ENCODE measurements at places on chromosomes 13 and 19.
A peak's percentile ranks its signal among the peaks of the same experiment; 100 is the strongest.

GRCh38 chr19:1521636-1522035, 2.2 kb upstream of the PLK5 start:
- DNase-seq = no peak

DNA sequence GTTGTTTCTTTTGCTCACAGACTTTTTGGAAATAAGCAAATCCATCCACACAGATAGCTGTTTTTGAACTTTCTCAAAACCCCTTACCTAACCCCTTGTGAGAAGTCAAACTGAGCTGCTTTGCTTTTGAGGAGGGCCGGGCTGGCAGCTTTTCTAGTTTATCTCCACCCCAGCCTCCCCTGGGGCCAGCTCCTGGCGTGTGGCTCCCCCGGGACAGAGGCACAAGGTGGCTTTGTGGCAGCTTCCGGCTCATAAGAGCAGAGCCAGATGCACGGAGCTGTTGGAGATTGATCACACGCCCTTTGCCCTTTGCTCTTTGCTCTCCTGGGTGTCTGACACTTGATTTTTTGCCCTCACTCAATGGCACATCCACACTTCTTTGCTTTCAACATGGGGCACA, 24.9 kb upstream of the RNF113B start:
- no peak for DNase-seq

DNA sequence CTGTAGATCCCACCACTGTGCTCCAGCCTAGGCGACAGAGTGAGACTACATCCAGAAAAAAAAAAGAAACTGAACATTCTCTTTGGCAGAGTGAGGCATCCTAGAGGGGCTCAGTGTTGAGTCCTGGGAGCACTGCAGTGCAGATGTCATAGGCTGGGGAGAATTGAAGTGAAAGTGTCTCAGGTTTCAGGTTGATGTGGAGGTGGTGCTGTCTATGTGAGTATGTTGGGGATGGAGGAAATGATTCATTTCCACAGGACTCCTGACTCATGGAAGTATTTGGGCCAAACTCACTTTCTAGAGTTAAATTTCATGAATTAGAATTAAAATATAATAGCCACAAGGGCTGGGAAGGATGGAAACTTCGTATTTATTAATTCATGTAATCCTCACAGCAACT, 134.4 kb upstream of the TSC22D1 start:
- DNase-seq = peak; percentile 33

DNA sequence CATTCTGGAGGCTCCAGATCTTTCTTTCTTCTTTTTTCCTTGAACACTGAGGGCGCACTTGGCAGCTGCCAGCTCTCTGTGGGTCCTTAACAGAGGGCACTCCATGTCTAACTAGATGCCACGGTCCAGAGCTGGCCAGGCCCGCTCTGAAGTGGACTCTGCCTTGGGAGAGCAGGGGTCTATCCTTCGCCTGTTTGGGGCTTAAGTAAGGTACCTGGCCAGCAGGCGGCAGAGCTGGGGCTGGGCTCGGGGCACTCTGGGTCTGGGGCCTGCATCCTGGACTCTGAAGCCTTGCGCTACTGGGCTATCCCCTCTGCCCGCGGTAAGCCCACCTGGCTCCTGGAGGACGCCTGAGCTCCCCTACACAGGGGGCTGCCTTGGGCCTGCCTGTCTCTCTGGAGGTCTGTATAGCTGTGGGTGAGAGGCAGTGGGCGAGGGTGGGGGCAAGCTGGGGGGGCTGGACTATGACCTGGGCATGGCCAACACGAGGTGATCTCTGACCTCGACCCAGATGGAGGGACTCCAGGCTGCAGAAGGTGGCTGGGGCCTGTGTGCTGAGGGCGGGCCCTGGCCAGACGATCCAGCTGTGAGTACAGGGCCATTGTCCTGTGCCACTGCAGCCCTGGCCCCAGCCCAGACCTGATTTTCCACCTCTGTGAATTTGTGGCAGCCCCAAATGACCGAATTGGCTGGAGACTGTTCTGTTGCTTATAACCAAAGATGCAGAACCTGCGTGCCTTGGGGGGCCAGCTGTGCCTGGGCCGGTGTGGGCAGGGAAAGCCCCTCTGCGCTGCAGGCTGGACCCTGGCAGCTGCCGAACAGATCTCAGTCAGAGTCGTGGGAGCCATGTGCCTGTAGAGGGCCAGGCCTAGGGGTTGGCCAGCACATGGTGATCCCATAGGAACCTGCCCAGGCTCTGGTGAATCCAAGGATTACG, 26.5 kb downstream of the CEBPG start:
- no peak for DNase-seq

- no peak for DNase-seq
These were observed 52.7 kb upstream of the FAM216B start for GRCh38 chr13:42728507-42729180.

- no peak for DNase-seq
These were observed 12.8 kb downstream of the RGCC start for GRCh38 chr13:41470196-41470595.

DNA sequence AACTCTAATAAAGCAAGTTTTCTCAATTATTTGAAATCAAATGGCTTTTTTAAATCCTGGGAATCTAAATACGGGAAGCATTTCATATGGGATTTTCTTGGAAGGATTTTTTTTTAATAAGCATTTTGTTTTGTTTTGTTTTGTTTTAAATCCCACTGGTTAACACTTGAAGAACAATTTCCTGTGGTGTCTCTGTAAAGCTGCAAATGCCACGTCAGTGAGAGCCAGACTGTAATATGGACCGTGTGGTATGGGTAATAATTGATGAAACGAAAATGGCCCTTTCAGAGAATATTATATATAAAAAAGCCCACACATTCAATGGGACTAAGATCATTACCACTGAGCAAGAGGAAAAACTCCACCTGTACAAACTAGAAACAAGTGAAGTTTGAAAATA, 33.9 kb upstream of the MIR17HG start:
- DNase-seq = no peak

DNA sequence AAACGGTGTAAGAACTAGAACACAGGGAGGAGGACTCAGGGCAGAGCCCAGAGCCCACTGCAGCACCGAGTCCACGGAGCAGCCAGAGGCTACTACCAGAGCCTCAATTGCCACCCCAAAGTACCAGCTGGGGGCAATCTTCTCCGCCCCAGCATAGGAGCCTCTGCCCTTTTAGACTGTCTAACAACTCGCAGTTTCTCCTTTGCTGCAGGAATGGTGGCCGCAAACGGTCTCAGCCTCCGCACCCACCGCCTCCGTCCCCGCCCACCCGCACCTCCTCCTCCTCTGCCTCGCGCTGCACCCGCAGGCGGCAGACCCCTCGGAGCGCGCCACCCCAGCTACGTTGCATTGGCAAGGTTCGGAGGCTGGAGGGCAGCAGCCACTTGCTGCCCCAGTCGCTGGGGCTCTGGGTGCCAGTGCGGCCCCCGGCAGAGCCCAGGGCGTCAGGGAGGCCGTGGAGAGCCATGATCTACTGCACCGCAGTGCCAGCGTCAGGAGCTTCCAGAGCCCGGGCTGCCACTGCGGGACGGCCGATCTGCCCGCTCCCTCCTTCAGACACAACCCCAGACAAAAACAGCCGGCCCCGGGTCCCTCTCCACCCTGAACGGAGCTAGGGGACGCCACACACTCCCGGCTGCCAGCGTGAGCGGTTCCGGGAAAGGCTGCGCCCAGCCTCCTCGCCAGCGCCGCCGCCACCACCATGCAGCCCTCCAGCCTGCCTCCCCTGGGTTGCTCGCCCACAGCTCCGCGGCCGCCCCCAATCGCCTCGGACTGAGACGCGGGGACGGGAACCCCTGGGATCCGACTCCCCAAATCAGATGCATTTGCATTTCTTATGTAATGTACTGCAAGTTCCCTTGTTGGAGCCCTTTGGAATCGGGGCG, 1.8 kb downstream of the FGF14 start:
- DNase-seq = no peak

DNA sequence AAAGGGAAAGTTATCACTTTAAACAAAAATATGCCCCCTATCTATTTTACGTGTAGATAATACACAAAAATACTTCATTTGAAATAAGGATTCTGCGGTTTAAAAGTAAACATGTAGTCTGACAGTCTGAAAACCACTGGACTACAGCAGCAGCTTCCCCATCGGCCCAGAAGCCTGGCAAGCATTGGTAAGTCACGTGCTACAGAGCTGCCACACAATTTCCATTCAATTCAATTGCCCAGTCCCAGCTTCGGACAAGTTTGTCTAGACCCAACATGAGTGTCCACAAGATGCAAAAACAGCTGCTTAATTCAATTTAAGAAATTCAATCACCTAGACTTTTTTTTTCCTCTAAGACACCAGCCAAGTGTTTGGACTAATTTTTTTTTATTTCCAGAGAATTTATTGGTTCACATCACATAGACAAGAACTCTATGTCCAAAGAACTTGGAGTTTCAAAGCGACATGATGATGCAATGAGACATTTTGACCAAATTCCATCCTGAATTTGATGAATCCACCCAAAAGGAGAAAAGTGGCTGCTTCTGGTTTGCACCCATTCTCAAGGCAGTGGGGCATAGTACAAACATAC, 458.9 kb downstream of the COG6 start:
- no peak for DNase-seq

- no peak for DNase-seq
These were observed 19.4 kb downstream of the IRS2 start for GRCh38 chr13:109767023-109767422.

GRCh38 chr19:2524840-2525723, 49.2 kb downstream of the GADD45B start:
- DNase-seq = no peak

DNA sequence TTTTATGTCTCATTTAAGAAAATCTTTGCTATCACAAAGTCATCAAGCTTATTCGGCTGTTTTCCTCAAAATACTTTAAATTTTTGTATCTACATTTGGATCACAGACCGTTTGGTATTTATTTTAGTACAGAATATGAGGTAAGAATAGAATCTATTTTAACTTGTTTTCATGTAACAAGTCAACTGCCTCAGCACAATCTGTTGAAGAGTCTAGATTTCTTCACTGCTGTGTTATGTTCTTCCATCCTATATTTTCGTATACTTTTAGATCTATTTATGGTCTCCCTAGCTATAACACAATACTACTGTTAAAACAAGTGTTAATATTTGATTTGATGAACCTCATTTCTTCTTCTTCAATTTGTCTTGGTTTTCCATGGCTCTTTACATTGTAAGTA, 61.6 kb upstream of the SGCG start:
- no peak for DNase-seq

DNA sequence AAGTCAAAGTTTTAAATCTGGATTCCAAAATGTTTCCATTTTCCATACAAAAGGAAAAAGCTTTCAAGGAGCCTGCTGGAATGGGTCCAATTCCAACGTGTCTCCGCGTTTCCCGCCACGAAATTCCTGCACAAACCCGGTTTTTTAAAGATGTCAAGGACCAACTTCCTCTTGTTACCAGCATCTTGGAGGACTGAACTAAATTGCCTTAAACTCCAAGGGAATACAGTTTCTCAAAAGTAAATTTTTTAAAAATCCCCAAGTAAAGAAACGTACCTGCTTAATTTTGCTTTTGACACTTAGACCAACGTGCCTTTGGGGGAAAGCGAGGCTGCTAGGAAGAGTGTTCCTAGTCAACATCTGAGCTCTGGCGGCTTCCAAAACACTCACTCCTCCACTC, 12.3 kb upstream of the SOX1 start:
- DNase-seq = no peak

DNA sequence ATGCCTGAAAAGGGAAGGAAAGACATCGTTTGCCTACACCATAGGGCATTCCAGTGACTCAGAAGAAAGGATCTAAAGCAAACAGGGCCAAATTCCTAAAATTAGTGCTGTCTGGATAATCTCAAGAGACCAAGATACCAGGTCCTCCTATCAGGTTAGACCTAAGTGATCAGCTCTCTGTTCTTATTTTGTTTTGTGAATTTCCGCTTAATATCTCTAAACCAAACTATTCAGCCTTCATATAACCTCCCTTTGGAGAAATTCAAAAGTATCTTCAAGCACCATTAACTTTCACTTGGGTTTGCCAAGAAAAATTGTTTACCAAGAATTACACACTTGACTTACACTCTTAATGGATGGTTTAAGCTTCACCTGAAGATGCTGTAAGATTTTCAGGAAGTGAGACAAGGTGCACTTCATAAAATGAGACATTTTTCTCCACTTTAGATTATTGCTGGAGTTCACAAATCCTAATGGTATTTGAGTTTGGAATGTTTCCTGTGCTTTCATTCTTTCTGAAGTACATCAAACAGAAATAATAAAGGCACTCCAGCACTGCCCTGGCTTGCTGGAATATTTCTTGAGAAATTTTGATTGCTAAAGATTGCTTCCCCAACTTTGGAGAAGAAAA, 376.1 kb downstream of the LMO7 start:
- DNase-seq = no peak

- no peak for DNase-seq
These were observed 51.0 kb downstream of the LYL1 start for GRCh38 chr19:13051557-13052165.

GRCh38 chr13:30744056-30744680, 8.8 kb downstream of the ALOX5AP start:
- peak; percentile 89 for DNase-seq

DNA sequence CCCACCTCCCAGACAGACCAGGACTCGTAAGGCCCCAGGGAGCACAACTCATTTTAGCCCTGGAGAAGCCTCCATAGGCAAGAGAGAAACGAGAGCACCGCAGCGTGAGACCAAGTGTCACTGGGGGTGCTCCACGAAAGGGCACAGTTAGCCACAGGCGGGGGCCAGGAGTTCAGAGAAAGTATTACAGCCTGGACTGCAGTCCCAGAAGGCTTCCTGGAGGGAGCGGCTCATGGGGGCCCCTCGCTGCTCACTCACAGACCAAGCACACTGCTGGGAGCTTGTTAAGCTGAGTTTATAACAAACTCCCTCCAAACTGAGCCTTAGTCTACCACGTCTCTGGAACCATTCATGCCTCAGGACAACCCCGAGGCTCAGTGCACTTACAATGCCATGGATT, 16.5 kb downstream of the ANKRD27 start:
- DNase-seq = no peak

- peak; percentile 69 for DNase-seq
These were observed 11.9 kb upstream of the PRKD2 start for GRCh38 chr19:46728693-46729339.

GRCh38 chr13:50124536-50125303, 109.5 kb downstream of the KCNRG start:
- DNase-seq = no peak

DNA sequence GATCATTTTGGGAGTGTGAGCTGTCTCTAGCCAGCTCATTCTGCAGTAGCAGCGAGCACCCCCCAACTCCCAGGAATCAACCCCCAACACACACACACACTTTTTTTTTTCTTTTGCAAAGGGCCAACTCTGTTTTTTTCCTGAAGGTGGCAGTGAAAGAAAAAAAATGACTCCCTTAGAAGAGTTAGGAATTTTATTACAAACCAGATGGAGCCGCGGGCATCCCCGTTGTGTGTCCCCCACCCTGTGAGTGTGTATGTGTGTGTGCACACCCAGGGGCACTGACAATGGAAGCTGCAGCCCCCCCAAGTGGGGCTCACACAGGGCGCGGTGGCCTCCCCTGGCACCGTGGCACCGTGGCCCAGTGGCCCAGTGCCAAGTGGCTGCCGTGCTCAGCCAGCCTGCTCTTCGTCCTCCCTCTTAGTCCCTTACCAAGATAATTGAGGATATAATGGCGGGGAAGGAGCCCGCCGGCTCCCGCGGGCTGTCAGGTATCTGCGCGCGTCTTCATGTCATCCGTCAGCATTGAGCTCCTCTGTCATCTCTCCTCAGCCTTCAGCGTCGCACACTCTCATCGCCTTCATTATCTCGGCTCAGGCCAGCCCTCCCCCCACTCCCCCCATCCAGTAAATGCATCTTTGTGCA, 314.1 kb downstream of the ZNF536 start:
- no peak for DNase-seq

GRCh38 chr19:30046522-30046921, 104.5 kb downstream of the URI1 start:
- DNase-seq = peak; percentile 24

Data from stimulated activated naive B cell treated with anti-CD40 and anti-IgM and Interleukin-4, amounts not matched to agents 10 μg/mL and 1 μg/mL and 100 μg/mL, for 72 hours (primary cell).